ENCODE measurements at places on chromosomes 6 and 20. TPM values are rescaled to one million over a fixed set of nuclear protein-coding genes. Genes with fewer than 3 reads are reported as not detected.

GRCh38 chr6:90294614-90294988 lies 2.0 kb downstream of the BACH2 start:
- DNase-seq: no peak

SLC22A16 gene
- not detected for total RNA-seq

GRCh38 chr20:62405108-62405980 lies 1.7 kb downstream of the CABLES2 start:
- DNase-seq: peak; percentile 94

- DNase-seq: peak; percentile 70
Observed at GRCh38 chr20:22717466-22717865, 133.1 kb upstream of the FOXA2 start.

DNA sequence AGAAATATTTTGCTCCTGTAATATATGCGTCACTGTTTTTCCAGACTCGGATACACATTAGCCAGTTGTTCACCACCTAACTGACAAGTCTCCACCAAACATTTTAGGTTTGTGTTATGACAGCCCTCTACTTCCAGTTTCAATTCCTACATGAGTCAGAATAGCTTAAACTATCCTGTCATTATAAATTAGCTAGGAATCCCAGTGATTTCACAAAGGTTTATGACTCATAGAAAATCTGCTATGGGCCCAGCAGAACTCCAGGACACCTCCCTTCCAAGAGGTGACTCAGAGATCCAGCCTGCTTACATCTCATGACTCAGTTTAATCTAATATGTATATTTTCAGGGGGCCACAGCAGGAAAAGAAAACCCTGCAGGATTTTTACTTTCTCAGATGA lies 17.4 kb upstream of the PLCB4 start:
- no peak for DNase-seq

GRCh38 chr20:20695250-20695816 lies 17.1 kb downstream of the RALGAPA2 start:
- DNase-seq: no peak

DNA sequence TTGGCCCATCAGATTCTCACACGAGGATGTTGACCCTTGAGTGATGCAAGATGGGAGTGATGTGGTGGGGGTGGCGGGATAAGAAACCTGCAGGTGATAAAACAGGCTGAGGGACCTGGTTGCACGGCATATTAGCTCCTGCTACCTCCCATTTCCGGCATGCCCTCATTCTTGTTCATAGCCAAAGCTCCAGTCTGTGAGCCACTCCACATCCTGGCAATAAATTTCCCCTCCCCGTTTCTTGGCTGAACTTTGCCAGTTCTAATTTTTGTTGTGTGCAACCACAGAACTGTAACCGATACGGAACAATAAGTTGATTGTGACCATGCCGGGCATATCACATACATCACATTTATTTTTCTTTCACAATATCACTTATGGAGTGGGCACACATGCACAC lies 41.6 kb upstream of the NFATC2 start:
- DNase-seq: no peak

DNA sequence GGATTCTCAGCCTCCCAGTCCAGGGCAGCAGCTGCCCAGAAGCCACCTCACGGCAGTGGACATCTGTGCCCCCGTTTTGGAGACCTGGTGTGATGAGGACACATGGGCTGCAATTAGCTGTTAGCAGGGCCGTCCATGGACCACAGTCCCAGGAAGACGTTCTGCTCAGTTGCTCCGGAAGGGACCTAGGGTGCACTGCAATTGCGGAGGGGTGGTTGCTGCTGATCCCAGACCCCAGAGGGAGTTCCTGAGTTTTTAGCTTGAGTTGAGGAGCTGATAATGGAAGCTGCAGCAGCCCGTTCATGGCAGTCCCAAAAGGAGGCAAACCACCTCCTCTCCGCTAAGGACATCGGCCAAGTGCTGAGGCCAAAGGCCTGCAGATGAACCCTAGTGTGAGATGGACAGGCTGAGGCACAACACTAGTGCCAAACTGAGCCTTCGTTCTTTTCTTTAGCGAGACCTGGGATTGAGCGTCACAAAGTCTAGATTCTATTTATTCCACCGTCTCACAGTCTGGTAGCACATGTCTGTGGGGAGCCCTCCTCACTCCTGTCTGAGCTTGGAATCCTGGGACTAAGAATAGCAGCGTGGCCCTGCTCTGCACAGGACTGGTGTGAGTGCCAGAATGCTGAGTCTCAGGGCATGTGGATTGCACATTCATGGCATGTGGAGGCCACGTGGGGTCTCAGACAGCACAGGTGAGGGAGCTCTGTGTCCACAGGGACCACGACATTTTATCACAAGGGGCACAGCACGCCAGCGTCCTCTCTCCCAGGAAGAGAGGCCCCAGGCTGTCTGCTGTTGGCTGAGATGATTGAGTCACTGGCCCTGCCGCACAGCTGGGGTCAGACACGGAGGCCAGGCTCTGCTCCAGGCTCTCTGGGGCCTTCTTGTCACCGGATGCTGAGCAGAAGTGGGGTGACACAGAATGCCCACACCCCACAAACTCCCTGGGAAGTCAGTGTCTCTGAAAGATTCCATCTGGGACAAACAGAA lies 113.4 kb downstream of the PSMB1 start:
- no peak for DNase-seq

DNA sequence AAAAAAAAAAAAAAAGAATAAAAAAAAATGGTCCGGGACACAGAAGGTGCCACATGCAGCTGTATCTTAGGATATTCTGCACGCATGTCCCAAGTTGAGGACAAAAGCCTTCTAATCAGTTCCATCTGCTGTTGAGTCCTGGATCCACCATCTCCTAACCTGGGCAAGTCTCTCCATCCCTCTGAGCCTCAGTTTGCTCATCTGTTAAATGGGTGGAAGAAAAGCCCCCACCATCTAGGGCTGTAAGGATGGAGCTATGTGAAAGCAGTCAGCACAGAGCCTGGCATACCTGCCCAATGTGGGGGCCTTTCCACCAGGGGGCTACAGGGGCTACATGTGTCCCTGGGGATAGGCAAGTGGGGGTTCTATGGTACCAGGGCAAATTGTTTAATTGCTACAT lies 208.4 kb downstream of the ZMYND8 start:
- DNase-seq: no peak

DNA sequence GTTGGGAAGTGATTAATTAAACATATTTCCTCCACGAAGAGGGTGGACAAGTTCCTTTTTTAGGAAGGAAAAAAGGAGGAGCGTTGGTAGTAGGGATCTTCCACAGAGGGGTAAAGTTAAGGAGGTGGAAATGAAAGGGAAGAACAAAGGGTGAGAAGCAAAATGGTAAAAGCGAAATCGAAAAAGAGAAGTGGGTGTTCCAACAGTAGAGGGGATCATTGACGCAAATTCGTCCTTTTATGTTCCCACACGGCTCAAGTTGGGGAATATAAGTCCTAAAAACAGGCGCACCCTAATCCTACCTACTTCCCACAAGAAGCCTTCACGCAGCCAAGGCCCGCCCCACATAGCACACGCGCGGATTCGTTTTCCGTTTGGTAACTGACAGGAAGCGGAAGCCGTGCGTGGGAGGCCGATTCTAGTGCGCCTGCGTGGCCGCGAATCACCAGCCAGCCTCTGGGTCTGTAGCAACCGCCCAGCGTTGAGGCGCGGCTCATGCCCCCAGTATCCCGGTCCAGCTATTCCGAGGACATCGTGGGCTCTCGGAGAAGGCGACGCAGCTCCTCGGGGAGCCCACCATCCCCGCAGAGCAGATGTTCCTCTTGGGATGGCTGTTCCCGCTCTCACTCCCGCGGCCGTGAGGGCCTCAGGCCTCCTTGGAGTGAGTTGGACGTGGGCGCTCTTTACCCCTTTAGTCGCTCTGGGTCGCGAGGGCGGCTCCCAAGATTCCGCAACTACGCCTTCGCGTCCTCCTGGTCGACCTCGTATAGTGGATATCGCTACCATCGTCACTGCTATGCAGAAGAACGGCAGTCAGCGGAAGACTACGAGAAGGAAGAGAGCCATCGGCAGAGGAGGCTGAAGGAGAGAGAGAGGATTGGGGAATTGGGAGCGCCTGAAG lies at the start of gene NKAPL:
NKAPL (plus strand) TSS at position 421 of the 901 bp plus-strand sequence; CDS start at position 496, 75 bp downstream.
- no peak for DNase-seq
